ENCODE measurements at places on chromosomes 2 and 18.

- DNase-seq: no peak
These were observed 131.2 kb downstream of the NUP35 start for GRCh38 chr2:183255411-183255810.

- no peak for DNase-seq
These were observed 55.2 kb downstream of the TRAPPC12 start for GRCh38 chr2:3434654-3435053.

GRCh38 chr2:194917519-194917918 is 739.5 kb upstream of the SLC39A10 start:
- no peak for DNase-seq

- no peak for DNase-seq
These were observed 39.1 kb upstream of the FAM136A start for GRCh38 chr2:70340761-70341476.

GRCh38 chr2:198314559-198315153 is 510.3 kb downstream of the PLCL1 start:
- no peak for DNase-seq

GRCh38 chr2:43129676-43130547 is 96.5 kb downstream of the ZFP36L2 start:
- DNase-seq: peak; percentile 69

DNA sequence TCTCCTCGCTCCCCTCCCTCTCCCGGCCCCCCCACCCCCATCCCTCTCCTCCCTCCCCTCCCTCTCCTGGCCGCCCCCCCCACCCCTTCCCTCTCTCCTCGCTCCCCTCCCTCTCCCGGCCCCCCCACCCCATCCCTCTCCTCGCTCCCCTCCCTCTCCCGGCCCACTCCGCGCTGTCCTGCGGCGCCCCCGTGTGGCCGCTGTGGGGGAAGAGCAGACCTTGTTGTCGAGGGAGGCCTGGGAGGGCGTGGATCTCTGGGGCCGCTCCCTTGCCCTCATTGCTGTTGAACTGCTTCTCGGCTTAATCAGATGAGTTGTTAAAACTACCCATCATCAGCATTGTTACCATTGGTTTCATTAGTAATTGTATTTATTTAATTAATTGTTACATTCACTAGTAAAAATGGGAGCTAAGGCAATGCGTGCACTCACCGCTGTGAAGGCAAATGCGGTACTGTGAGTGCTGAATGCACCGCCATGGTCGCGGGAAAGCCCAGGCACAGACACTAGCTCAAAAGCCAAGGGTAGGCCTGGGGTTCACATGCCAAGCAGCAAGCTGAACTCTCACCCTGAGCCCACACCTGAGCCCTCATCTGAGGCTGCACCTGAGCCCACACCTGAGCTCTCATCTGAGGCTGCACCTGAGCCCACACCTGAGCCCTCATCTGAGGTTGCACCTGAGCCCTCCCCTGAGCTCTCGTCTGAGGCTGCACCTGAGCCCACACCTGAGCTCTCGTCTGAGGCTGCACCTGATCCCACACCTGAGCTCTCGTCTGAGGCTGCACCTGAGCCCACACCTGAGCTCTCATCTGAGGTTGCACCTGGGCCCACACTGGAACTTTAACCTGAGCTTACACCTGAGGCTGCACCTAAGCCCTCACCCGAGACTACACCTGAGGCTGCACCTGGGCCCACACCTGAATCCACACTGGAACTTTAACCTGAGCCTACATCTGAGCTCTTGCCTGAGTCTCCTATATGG is 8.8 kb downstream of the RTP5 start:
- DNase-seq: peak; percentile 82

- no peak for DNase-seq
These were observed 426.4 kb upstream of the ID2 start for GRCh38 chr2:8255448-8255800.

GRCh38 chr18:76903386-76903785 is 81.0 kb downstream of the ZNF236 start:
- DNase-seq: no peak

DNA sequence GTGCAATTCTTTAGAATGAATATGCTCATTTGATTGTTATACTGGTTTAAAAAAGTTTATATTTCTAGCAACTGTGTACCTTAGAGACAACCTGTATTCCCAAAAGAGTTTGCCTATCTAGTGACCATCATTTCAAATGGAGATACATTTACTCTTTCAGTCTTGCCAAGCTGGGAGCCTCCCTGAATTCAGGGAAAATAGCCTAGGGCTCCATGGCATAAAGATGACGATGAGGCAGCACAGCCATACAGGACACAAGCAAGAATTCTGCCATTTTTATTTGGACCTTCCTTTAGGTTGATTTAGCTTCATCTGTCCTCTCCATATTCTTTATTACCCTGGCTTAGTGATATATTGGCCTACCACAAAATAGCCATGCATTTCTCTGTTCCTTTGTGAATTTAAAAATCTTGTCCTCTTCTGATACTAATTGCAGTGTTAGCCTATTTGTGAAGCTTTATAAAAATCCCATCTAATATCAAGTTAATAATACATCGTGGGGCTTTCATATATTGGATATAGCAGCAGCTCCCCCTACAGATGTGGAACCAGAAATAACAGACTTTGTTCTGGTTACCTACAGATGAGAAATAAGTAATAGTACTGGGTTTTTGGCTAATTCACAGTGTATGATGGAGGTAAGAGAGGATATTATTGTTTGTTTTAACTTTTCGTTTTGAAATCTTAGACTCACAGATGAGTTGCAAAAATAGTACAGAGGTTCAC is 1661.9 kb upstream of the PIK3C3 start:
- DNase-seq: no peak

- no peak for DNase-seq
These were observed 159.4 kb downstream of the PIK3C3 start for GRCh38 chr18:42114310-42114943.

DNA sequence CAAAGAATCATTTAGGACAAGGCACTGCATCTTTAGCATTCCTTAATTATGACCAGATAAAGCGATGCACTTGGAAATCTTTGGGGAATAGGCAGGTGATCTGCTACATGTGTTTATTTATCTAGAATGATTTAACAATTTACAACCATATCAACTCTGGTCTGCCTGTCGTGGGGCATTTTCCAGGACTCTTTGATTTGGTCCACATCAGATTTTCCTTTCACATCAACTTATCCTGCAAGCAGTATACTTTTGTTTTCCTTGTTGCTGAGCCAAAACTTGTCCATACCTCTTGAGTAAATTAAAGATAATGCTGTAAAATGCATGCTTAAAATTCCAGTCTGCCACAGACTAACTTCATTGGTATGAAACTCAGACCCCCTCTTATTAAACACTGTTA is 312.4 kb upstream of the TCF4 start:
- DNase-seq: no peak

DNA sequence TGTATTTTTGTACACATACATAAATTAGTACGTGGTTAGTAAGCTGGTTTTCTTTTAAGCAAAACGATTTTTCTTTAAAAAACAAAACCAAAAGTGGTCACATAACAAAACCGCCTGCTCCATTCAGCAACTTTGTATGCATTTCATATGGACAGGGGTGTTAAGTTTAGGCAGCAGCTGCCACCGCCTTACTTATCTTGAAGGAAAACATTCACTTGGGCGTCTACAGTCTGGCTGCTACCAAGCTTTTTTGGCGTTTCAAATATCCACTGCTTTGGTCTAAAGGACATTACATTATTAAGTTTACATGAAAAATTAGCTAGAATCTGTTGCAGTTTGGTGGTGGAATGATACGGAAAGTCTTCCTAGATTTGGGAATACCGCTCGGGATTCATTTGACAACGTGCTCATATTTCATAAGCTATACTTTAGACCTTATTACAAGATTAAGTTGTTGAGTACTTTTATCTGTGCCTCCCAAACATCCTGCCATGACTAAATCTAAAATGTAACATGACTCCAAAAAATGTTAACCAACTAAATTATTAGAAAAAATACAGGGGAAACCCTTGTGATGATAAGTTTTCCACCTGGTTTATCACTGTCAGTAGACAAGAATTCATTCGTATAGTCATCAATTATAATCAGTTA is 214.8 kb downstream of the NEDD4L start:
- DNase-seq: no peak

DNA sequence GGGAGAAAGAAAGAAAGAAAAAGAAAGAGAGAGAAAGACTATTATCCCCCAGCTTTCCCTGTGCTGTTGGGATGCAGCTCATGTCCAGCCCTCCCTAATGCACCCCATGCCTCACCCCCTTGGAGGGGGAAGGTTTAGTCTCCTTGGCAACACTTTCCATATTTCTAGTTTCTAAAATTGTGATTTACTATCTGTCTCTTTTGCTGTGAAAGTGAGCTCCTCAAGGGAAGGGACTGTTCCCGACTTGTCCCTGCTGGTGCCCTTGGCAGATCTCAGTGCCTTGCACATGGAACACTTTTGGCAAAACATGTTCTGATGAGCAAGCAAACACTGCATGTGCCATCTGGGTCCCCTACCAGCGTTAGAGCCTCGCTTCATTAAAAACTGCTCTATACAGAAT is 11.7 kb upstream of the NAPG start:
- DNase-seq: no peak

DNA sequence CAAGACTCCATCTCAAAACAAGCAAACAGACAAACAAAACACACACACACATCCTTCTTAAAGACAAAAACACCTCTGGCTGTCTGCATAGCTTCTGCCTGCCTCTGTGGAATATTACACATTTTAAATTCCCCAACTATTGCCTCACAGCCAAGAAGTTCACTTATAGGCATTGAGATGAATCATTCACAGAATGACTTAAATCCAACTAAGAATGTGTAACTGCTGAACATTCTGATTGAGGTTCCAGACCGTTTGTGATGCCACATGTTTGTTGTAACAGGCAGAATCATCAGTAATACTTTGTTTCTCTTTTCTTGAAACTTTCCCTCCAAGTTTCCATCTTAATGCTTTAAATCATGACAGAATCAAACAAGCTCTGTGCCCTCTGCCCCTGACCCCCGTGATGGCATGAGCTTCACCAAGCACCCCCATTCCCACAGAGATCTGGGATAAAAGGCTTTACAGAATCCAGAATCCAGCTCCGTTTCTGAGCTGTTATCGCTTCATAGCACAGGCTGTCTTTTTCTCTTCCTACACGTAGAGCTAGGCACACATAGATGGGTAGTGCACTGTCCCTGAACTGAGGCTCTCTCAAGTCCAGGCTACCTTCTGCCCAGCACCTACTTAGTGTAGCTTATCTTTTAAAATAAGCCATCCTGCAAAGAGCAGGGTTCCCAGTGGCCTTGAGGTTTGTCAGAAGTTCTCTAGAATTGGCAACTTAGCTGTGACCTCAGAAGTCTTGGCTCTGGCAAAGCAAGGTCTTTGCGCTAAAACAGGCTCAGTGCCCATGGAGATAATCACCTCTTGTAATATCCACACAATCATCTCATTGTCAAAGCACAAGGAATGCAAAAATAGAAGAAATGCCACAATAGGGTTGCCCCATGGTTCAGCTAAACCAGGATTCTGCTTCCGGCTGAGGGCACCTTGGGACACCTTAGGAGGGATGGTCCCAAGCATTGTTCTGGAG is 32.9 kb downstream of the EPAS1 start:
- no peak for DNase-seq

- no peak for DNase-seq
These were observed 282.5 kb upstream of the SPRED2 start for GRCh38 chr2:65714866-65715265.

DNA sequence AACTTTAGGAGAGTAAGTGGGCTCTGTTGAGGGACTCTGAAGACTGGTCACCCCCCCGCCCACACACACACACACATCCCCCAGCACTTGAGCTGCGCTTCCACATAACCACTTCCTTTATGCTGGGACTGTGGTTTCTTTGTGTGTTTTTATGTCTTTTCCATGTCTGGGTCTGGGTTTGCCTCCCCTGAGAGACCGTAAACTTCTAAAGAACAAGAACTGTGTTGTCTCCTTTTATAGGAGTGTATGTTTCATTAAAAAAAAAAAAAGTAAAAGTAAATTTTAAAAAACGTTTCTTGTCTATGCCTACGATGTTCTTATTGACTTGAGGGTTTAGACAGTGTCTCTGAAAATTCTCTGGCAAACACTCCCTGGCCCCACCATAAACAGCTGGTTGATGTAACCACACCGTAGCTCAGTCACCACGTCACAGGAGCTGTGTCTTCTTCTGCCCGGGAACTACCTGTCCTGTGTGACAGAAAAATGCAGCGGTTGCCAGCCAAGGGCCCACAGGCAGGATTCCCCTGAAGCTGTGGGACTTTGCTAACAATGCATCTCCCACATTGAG is 68.0 kb downstream of the KLHL29 start:
- DNase-seq: no peak

DNA sequence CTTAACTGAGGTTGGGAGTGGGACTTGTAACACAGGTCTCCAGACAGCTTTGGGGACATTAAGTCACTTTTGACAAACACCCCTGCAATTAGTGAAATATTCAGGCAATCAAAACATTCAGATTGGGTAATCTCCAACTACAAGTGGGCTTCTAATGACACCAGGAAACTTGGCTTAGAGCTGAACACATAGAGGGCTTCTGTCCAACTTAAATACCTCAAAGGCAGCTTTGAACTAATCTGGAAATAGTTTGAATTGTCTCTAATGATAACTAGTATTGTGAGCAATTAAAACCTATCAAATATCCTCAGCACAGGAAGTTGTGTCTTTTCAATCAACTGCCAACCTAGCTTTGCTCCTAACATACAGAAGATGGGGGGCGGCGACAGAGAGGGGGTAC is 5.1 kb upstream of the ASPRV1 start:
- no peak for DNase-seq

GRCh38 chr18:59268721-59269562 is 4.3 kb downstream of the RAX start:
- no peak for DNase-seq

- no peak for DNase-seq
These were observed 1043.3 kb upstream of the PIK3C3 start for GRCh38 chr18:40911582-40912254.

DNA sequence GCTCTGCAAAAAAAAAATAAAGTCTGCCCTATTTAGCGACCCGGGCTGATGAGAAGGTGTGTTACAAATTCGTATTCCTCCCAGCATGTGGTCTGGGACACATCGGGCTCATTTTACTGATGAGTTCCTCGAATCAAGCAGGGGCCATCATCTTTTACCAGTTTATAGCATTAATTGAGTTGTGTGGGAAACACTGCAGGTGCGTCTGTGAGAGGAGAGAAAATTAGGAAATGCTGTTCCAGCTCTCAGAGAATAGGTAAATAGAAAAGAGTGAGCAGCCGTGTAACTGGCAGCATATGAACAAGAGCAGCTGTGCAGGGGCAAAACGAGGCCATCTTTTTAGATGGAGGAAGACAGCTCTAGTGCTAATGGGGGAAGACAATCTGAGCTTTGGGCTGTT is 216.7 kb downstream of the SETBP1 start:
- DNase-seq: no peak

DNA sequence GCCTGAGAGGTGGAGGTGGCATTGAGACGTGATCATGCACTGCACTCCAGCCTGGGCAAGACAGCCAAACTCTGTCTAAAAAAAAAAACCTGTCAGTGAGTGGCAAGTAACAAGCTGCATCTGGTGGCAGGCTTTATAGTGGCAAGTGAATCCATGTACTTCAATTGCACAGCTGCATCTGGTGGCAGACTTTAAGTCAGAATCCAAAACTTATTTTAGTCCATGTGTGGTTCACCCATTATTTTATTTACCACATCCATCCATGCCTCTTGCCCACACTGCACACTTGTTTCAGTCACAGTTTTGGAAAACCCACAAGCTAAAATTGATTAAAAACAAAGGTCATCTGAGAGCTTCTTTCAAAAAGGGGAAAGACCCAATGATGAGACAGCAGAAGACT is 1636.4 kb upstream of the NXPH2 start:
- no peak for DNase-seq
